ENCODE measurements at places on chromosomes 5 and 9.

DNA sequence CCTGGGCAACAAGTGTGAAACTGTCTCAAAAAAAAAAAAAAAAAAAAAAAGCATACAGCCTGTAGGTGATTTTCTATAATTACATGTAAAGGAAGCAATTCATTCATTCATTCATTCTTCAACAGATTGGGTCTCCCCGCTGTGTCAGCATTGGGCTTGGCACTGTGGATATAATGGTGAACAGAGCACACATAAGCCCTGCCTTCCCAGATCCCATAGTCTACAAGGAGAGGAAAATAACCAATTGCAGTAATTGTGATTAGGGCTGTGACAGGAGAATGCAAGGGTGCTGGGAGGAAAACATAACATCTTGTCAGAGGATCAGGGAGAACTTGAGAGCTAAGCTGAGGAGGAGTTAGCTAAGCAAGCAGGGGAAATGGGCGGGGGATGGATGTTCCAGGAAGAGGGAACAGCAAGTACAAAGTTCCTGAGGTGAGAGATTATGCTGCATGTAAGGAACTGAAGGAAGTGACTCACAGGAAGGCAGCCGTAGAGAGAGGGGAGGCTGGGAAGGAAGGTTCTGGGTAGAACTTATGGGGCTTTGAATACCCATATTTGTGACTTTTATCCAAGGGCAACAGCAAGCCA lies 24.0 kb upstream of the KLF9 start:
- no peak for DNase-seq

DNA sequence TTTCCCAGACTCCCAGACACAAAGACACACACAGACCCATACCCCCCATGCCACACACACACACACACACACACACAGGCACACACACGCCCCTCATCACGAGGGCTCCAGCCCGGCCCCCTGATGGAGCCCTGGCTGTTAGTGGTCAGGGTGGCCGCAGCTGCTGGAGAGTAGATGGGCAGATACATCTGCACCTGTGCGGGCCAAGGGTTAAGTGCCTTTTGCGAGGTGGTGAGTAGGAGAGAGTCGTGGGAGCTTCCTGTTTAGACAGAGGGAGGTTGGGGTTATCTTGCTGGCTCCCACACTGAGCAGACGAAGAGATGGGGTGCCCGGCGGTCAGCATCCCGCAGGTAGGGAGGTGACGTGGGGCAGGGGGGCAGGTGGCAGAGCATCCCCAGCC lies 8.2 kb downstream of the PRRX2 start:
- DNase-seq = no peak

DNA sequence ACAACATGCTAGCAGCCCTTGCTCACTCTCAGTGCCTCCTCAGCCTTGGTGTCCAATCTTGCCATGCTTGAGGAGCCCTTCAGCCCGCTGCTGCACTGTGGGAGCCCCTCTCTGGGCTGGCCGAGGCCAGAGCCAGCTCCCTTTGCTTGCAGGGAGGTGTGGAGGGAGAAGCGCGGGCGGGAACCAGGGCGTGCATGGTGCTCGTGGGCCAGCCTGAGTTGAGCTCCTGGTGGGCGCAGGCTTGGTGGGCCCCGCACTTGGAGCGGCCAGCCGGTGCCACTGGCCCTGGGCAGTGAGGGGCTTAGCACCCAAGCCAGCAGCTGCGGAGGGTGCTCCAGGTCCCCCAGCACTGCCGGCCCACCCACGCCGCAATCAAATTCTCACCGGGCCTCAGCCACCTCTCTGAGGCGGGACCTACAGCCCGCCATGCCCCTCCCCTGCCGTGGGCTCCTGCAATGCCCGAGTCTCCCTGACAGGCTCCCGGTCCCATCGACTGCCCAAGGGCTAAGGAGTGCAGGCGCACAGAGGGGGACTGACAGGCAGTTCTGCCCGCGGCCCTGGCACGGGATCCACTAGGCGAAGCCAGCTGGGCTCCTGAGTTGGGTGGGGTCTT lies 333.5 kb downstream of the KCNN2 start:
- no peak for DNase-seq

- no peak for DNase-seq
Measured at GRCh38 chr5:72314571-72315172, 5.4 kb downstream of the MRPS27 start.

GRCh38 chr5:133343196-133343595 lies 269.1 kb downstream of the FSTL4 start:
- no peak for DNase-seq

- no peak for DNase-seq
Measured at GRCh38 chr9:5920860-5921328, 30.2 kb downstream of the MLANA start.

GRCh38 chr5:157463621-157464518 lies 3.9 kb downstream of the NIPAL4 start:
- no peak for DNase-seq

DNA sequence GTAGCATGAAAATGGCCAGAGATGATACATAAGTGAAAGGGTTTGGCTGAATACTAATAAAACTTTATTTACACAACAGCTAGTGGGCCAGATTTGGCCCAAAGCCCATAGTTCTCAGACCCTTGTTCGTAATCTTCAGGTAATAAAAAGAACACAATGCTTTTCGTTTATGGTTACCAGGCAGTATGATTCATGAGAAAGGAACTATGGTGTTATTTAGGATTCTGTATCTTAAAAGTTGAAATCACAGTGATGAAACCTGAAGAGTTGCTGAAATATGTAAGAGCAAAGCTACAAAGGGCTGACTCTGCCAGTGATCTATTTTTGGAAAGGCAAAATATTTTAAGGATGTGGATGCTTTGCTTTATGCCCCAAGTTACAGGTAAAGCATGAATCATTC lies 192.7 kb downstream of the SMC2 start:
- DNase-seq = no peak

DNA sequence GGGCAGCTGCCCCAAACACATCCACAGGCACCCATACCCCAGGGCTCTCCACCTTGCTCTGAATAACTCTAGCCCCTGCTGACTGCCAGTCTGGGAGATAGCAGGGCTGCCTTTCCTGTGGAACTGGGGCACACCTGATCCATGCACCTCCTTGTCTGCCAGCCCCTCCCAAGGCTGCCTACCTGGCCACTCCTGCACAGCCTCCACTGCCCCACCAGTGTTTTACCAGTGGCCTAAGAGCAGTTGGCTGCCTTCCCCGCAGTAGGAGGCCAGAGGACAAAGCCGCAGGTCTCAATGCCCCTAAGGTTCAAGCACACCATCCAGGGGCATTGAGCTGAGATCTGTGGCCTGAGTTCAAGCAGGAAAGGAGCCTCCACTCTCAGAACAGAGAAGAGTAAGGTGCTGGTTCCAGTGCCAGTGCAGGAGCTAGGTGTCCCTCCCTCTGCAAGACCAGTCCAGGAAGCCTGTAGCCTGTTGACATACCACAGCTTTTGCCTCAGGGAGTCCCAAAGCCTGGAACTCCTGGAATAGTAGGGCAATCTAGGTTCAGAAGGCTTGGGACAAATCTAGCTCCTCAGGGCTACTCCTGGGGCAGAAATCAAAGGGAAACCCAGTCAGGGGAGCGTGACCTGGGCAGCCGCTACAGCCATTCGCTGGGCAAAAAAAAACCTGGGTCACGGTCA lies 514.5 kb upstream of the PTGER4 start:
- DNase-seq = no peak

DNA sequence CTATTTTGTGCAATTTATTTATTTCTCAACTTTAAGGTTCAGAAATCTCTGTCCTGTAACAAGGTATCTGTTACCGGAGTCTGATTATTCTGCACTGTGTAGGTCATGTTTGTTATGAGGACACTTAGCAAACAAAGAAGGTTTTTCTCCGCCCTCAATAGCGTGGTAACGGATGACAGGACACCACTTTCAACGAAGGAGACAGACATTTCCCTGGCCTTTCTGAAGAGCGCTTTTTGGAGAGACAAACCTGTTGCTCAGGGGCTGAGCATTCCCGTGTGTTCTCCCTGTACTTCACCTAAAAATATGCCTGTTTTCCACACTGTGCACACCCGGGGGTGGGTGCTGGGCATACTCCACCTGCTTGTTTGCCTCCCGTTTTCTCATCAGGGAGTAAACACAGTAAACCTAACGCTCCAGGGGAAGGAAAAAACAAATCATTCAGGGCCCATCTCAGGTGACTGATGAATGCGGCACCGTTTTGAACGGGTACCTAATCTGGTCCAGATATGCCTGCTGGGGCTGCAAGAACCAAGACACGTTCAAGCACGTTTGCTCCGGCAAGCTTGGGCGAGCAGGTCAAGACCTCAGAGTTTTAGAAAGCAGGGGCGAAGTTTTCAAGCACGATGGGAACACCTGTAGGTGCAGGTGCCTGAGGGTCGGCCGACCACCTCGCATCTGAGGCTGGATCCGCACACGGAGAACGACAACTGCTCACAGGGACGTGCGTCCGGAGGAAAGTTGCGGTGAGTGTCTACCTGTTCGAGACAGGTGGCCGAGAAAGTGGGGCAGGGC lies 859 bp downstream of the RETREG1 start:
- DNase-seq = no peak

- no peak for DNase-seq
Measured at GRCh38 chr5:44983006-44983405, 174.3 kb downstream of the MRPS30 start.

GRCh38 chr5:43245724-43246385 lies 53.8 kb downstream of the NIM1K start:
- no peak for DNase-seq

- no peak for DNase-seq
Measured at GRCh38 chr5:120239086-120239485, 225.0 kb upstream of the PRR16 start.

DNA sequence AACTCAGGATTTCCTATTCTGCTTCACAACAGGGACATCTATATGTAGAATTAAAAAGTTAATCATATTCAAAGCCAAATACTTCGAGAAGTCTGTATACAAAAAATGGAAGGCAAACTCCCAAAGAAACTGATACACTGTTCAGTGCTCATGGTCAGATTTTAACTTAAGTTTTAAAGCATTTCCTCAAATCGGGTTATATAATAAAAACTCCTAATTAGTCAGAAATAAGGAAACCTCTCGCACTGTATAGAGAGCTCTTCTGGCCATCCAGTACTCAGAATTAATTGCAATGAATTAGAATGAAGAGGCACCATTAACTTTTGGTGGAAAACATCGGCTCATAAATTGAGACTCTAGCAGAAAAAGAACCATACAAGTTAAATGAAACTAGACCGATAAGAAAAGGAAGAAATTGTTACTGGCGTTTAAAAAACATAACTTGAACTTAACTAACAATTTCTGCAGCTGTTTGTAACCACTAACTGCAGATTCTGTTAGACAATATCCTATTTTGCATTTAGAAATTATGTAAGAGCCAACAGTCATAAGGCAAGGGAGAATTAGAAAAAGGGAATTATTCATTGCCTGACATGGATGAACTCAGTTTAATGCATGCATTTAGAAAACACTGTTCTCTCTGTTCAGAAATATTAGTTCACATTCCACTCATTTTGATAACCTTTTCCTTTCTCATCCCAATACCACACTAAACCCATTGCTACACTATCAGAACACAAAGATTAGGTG lies 96.6 kb downstream of the FNBP1 start:
- no peak for DNase-seq

- DNase-seq = no peak
Measured at GRCh38 chr5:28346696-28347095, 1308.3 kb upstream of the CDH9 start.

GRCh38 chr9:89667726-89668125 lies 62.9 kb downstream of the GADD45G start:
- DNase-seq = no peak

GRCh38 chr9:16363073-16363781 lies 507.2 kb downstream of the BNC2 start:
- DNase-seq = no peak

DNA sequence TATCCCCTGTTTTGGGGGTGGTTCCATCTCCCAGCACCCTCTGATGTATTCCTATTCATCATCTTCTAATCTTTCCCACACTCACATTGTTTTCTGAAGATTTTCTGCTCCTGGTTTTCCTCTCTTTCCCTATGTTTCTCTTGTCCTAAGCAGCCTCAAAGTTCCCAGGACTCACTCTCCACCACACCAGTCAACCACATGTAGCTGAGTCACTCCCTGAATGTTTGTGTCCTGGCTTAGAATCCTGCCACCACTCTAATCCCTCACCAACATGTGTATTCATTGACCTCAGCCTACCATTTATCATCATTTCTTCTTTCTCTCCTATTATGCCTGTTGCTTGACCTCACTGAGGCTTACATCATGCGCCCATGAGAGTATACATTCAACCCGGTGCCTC lies 282.4 kb upstream of the ADAMTS16 start:
- no peak for DNase-seq

DNA sequence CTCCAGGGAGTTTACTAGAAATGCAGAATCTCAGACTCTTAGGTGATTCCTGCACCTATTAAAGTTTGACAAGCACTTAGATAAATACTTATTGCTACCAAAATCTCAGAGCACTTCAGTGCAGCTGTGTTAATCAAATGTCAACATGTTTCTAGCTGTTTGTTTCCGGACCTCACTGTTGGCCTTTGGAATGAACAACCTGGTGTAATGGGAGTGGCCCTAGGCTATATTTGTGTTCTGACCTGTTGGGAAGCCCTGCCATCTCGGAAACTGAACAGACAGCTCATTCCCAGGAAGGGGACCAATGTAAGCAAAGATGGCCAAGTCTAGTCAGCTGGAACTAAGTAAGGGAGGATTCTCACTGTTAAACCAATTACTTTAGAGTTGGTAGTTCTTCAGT lies 145.0 kb upstream of the SLC28A3 start:
- DNase-seq = no peak

GRCh38 chr5:115979201-115980041 lies 17.1 kb downstream of the LVRN start:
- DNase-seq = no peak

DNA sequence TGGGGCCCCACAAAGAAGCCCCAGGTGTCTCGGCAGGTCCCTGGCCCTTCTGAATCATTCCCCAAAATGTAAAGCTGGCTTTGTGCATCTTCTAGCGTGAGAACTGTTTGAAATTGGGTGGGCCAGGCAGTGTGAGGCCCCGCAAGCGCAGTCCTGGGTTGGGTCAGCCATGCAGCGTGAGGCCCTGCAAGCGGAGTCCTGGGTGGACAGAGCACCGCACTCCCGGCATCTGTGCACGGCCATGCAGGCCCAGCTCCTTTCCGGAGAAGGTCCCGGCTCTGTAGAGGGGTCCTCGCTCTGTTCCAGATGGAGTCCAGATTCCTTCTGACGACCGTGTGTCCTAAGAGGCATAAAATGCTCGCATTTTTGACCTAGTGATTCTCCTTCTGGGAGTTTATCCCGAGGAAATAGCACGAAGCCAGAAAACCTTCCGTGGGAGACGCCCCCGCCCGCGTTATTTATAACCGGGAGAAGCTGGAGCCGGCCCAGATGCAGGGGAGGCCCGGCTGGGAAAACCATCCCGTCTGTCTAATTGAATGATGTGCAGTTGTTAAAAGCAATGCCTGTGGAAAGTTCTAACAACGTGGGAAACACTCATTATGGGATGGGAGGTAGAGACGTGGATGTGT lies 19.4 kb upstream of the NOTCH1 start:
- DNase-seq = no peak

GRCh38 chr9:33731625-33732024 lies 63.7 kb upstream of the PRSS3 start:
- no peak for DNase-seq

GRCh38 chr9:80893190-80893589 lies 796.2 kb downstream of the TLE1 start:
- DNase-seq = no peak

GRCh38 chr5:167769846-167770413 lies 521.5 kb upstream of the WWC1 start:
- DNase-seq = no peak

- DNase-seq = no peak
Measured at GRCh38 chr5:13740471-13740870, 204.0 kb downstream of the DNAH5 start.
